ENCODE measurements at places on chromosomes 11 and 22.

- peak; percentile 82 for DNase-seq
These were observed 935 bp upstream of the RCOR2 start for GRCh38 chr11:63917692-63918506.

- no peak for DNase-seq
These were observed 15.7 kb upstream of the FBXO3 start for GRCh38 chr11:33790040-33790439.

GRCh38 chr22:24033731-24034130 is 22.6 kb downstream of the CABIN1 start:
- DNase-seq: no peak

DNA sequence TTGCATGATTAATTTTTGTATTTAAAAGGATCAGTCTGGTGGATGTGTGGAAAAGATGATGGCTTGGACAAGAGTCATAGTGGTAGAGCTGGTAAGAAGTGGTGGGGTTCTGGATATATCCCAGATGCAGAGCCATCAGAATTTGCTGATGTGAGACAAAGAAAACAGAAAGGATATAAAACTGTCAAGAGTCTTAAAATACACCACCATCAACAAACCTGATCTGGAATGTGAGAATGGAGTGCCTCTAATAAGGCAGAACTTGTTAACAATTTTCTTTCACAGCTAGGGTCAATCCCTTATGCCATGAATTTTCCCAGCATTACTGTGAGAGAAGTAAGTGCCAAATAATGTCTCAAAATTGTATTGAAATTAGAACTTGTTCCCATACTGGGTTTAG is 215.4 kb downstream of the METTL15 start:
- DNase-seq: no peak

GRCh38 chr22:30121960-30122359 is 41.7 kb downstream of the HORMAD2 start:
- no peak for DNase-seq

DNA sequence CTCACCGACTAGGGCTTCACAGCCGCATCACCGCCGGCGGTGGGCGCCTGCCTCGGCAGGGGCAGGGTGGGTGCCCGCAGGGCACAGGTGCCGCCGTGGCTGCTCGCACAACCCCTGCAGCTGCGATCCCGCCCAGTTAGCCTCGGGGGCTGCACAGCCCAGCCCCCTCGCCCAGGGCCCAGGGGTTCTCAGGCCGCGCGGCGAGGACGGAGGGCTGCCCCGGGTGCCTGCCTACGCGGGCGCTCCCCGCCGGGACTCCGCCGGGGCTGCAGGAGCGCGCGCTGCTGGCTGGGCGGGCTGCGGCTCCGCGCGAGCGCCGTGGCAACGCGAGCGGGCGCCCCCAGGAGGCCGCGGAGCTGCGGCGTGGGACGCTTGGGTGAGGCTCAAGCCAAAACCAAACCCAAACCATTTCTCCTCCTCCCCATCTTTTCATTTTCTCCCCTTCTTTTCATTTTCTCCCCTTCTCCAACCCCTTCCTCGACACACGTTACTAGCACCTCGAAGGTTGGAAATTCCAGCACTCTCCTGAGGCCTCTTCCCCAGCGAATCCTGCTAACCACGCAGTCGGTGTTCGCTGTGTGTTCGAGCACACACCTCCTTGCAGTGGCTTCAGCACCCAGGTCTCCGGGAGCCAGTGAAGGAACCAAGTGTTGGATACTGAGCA is at the start of gene MICAL3:
TSS of gene MICAL3 (minus strand) at position 286 of the 664 bp plus-strand sequence. CDS start 117,749 bp downstream, outside the sequence.
- DNase-seq: peak; percentile 70

DNA sequence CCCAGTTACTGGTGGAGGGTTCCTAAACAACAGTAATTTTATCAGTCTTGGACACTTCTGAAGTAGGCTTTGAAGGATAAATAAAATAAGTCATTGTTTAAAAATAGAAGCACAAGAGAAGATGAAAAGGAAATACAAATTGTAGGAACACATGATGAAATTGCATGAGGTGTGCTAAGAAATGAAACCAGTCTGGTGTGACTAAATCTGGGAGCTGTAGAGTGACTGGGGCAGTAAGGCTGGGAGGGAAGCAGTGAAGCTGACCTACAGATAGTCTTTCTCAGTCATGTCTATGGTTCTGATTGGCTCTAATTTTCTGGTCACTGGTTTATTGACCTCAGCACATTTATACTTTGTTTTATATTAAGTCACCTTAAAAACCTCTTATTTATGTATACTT is 139.1 kb downstream of the SLC17A6 start:
- no peak for DNase-seq

- no peak for DNase-seq
These were observed 107.5 kb upstream of the THY1 start for GRCh38 chr11:119530509-119530908.

GRCh38 chr11:126816645-126817044 is 183.9 kb downstream of the KIRREL3 start:
- no peak for DNase-seq

GRCh38 chr11:81494431-81494830 is 1239.2 kb downstream of the FAM181B start:
- DNase-seq: no peak

DNA sequence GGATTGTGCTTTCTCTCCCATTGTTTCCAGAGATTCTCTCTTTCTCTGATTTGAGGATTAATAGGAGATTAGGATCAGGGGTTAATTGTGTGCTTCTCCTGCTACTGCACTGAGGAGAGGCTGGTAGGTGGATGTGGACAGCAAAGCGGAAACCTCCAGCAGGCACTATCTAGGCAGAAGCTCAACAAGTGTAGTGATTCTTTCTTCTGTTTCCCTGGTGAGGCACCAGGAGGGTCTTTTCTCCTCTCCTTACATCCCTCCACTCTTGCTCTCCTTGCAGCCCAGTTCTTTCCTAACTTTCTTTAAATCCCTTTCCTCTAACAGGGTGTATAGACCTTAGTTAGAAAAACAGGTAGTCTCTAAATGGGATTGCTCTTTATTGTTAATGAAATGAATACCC is 1.9 kb upstream of the ZBTB16 start:
- no peak for DNase-seq

DNA sequence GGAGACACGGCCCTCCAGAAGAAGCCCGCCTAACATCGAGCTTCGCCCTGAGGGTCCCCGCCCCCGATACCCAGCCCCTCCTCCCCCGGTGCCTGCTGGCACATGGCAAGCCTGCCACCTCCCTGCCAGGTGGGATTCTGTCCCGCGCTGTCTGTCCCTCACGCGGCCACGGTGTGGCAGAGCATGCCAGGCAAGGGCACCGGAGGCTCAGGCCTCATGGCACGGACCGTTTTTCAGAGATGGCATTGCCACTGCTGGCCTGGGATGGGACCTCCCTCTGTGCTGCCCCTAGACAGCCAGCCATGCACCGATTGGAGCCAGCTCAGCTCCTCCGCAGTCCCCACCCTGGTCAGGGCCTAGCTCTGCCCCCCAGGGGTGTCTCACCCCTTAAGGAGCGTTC is 19.4 kb downstream of the MRPL23 start:
- DNase-seq: no peak

- no peak for DNase-seq
These were observed 352.2 kb upstream of the CTSC start for GRCh38 chr11:88689548-88690240.

DNA sequence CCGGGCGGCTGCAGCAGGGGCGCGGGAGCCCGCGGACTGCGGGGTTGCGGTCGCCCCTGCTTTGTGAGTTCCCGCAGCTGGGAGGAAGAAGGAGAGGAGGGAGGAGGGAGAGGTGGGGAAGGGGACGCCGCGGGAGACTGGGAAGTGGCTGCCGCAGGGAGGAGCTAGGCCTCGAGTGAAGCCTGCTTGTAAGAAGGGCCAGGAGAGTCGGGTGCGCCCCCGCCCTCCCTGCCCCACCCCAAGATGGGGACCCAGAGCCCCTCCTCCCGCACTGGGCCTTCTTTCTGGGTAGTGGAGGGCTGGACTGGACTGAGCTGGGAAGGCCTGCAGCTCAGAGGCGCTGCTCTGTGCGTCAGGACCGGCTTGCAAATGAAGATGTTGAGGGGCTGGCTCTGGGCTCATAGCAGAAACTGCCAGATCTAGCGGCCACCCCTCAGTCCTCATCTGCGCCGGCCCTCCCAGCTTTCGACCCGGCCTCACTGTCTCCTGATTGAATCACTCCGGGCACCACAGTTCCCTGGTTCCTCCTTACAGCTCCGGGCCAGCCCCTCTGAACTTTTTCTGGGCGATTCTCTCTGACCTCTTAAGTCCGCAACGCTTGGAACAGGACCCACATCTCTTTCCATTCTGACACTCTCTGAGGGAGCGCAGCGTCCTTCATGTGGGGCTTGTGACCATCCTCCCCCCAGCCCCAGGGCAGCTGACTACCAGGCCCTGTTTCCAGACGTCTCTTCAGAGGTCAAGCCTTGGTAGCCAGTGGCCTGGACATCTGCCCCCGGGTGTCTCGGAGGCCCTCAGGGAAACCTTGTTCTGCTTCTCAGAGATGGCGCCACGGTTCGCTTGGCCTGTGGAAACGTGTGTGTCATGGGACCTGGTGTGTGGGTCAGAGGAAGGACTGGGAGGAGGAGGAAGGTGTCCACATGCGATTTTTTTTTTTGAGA is 21.9 kb downstream of the SERPINH1 start:
- peak; percentile 73 for DNase-seq

DNA sequence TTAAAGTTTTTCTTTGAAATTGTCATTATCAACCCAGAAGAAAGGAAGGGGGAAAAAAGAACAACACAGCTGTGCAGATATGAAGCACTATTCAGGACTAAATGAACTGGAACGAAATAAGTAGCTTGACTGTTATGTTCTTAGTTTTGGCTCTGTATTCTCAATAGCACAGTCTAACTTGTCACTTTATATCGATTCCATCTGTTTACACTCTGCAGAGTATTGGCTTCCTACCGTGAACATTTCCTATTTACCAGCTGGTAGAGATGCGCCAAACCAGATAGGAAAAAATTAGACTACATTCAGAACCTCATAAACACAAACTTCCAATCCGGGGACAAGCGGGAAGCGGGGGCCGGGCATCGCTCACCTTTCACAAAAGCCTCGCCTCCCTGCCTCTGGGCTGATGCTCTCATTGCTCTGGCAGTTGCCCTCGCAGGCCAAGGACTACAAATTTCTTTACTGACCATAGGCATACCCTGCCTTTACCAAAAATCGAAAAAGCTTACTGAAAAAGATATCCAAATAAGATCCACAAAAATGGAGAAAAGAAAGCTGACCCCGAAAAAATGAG is 66.2 kb downstream of the EFCAB6 start:
- DNase-seq: no peak

DNA sequence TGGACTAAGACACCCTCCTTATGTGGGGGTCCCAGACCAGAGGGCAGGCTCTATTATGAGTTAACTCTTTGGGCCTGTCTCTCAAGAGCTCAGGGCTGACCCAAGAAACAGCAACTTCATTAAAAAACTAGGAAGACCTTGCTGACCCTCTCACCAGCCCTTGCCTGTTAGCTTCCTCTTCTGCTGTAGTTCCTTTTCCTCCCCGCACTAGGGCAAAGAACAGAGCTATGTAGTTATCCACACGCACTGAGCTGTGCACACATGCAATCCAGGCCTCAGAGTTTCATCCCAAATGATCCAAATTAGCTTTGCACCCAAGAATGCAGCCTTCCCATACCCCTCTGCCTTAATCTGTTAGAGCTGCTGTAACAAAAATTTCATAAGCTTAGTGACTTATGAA is 539.6 kb upstream of the CADM1 start:
- DNase-seq: no peak

GRCh38 chr11:48093323-48093722 is 113.0 kb downstream of the PTPRJ start:
- DNase-seq: no peak

DNA sequence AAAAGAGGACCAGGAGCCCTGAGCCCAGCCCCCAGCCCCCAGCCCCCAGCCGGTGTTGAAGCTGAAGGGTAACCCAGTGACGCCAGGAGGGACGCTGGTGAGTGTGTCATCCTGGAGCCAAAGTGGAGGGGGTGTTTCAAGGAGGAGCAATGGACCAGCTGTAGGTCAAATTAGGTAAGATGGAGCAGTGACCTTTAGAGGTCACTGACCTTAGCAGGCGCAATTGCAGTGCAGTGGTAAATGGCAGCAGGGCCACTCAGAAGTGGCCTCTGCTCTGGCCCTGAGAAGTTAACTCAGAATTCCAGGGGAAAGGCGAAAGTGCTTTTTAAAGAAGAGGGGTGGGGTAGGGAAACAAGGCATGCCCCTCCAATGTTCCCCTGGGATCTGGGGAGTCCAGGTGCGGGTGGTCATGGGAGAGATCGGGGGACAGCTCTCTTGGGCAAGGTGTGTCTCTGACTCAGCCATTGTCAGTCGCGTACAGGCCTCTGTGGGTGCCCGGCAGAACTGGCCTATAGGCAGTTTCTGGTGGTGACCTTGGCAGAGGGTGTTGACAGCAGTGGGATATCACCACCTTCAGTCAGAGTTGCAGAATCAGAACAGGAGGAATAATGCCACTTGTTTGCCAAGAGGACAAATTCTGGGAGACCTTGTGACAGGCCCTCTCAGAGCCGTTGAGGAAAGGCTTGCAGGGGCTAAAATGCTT is 50.3 kb upstream of the TIMP3 start:
- DNase-seq: no peak

- DNase-seq: no peak
These were observed 57.8 kb downstream of the FAM181B start for GRCh38 chr11:82675838-82676237.

DNA sequence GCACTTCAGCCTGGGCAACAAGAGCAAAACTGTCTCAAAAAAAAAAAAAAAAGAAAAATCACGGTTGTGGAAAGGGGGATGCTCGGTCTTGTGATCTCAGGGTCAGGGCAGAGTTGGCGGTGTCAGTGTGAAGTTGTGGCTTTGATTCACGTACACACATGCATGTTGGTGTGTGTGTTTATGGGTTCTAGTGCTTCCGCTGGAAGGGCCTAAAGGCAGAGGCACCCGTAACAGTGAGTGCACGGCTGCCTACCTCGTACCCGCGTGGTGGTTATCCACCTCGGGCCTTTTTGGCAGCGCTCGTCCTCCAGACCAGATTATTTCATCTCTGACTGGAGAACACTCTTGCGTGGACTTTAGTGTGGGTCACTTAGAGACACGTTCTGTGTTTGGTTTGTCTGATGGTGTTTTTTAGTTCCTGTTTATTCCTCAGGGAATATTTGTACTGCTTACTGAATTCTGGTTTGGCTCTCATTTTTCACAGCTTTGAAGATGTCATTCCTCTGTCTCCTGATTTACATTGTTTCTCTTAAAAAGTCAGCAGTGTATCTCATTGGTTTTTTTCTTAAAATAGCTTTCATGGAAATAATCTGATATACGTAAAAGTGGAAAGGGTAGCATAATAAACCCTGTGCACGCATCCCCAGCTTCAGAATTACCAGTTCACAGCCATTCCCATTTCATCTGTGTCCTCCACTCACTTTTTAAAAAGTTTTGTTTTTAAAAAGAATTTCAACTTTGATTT is 15.6 kb downstream of the ZBED4 start:
- DNase-seq: no peak

DNA sequence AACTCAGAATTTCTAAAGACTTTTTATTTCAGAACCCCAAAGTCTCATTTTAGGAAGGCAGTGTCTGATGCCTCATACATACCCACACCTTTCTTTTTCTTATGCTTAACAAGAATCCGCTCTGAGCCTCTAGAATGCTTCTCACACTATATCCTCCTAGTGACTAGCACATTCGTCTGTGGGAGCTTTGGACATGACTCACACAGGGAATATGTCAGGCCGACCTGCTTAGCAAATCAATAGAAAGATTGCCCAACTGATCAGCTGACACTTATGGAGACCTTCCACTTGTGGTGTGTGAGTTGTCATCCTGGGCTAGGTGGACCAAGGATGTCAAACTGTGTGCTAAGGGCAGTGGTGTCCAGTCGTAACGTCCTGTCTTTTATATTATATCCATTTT is 129.9 kb upstream of the TTC12 start:
- DNase-seq: no peak
